ENCODE measurements at places on chromosomes 13 and 19.
A peak's percentile ranks its signal among the peaks of the same experiment; 100 is the strongest.

DNA sequence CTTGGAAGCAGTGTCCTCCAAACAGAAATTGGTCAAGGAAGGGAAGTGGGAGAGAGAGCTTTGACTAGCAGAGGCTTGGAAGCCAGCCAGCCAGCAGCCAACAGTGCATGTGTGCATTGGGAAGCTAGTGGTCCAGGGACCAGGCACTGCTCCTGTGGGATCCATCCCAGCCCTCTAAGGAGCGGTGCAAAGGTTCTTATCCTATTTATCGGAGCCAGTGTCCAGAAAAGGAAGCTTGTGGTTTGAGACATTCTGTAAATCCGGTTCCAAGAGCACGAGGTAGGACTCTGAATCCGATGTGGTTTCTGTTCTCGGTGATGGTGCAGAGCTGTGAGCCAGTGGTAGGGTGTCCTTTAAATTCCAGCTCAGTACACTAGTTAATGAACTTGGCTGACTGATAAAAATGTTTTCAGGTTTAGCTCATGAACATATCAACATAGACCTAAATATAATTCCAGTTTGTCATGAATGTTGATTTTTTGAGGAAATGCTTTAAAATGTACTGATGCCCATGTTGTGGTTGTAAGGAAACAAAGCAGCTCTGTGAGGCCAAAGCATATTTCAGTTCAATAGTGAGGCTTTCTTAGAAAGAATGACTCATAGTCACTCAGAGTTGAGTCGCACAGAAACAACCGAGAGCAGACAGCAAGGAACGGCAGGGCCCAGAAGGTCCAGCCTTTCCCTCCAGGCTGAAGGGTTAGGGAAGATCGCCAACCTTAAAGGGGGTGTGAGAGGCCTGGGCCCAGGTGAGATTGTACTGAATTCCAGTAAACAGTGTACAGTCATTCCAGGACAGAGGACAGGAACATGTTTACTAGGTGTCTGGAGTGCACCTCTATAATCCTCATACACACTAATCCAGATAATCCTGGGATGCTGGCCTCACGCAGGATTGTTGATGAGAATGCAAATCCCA is 21.5 kb upstream of the GARRE1 start:
- peak; percentile 33 for DNase-seq

DNA sequence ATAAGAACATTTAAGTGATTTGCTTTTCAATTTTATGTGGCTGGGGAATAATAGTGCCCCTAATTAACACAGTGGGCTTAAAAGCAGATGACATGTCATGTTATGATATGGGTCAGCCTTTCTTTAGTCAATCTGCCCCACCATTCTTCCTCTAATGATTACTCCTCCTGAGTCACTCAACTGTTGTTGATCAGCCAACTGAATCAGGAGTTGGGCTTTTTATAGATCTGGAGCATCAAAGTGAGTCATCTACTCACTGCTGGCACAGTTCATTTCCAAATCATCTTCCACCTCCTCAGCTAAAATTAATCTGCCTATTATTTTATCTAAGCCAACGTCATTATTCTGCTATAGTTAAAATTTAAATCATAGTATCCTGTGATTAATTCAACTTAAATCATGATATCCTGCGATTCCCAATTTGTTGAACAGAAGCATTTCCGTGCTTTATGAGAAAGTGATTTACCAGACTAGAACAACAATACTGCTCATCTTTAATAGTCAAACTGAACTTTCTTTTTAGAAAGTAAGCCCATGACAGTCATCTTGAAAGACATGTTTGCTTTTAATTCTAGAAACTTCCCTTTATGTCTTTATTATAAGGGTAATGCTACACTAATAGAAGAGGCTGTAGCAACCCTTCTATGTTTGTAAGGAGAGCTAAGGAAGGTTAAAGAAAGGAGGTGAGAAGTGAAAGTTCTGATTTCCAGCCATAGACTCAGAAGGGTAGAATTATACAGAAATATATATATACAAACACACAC is 551.4 kb downstream of the TBC1D4 start:
- no peak for DNase-seq

GRCh38 chr13:52921194-52921593 is 72.8 kb upstream of the PCDH8 start:
- no peak for DNase-seq

DNA sequence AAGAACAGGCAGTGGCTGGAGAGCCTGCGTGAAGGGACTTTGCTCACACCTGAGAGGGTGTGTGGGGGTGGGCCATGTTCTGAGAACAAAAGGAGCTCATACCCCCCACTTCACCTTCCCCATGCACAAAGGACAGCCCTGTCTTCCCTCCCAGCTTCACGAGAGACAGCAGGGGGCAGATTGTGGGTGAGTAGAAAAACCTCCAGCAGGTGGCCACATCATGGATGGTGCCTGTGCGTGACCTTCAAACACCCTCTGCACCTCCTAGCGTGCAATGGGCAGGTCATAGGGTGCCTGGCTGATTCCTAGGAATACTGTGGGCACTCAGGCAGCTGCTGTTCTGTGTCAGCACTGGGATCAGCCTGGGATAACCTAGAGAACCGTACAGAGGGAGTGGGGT is 36.3 kb upstream of the PSG9 start:
- no peak for DNase-seq

DNA sequence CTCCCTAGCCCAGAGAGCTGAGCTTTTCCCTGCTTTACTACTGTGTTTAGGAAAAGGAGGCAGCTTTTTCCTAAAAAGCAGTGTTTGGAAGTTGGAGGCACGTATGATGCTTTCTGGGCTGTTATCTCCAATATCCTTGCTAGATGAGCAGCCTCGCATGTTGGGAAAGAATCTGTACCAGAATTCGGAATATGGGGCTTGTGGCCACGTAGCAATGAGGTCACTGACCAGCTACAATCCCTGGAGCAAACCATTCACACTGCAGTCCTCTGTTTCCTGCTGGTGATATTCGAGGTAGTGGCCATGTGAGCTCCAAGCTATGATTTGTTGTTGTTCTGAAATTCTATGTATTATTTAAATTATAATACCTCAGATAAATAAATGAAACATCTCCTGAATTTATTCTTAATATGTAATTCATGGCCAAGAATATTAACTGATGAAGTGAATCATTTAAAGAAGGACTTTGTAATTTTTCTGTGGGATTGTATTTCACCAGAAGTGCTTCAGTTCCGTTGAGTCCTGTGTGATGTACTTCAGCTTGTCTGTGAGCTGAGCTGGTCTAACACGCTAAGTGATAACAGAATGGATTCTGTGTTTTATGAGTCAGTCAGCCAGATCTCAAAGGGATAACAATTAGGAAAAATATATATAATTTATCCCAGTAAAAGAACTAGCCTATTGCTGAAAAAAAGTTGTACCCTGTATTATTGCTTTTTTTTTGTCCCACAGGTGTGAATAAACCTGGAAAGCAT is 319.5 kb downstream of the SHISA2 start:
- no peak for DNase-seq

GRCh38 chr19:44757735-44758505 is 9.4 kb downstream of the BCL3 start:
- no peak for DNase-seq

- no peak for DNase-seq
Measured at GRCh38 chr19:30066781-30067759, 125.0 kb downstream of the URI1 start.

DNA sequence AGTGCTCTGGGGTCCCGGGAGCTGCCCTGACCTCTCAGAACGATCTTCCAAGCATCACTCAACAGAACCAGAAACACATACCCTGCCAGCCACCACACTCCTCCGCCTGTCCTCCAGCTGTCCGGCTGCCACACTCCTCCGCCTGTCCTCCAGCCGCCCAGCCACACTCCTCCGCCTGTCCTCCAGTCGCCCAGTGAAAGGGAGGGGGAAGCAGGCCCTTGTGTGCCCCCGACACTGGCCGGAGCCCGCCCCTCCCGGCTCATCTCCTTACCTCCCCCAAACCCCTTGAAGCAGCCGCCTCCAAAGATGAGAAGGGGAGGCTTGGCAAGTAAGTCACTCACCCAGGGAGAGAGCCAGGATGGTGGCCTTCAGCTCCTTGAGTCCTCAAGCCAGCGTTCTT is 40.2 kb downstream of the STK24 start:
- no peak for DNase-seq

GRCh38 chr19:46844067-46844489 is 6.6 kb downstream of the AP2S1 start:
- DNase-seq = peak; percentile 23

- no peak for DNase-seq
Measured at GRCh38 chr13:45138282-45138681, 18.0 kb downstream of the GTF2F2 start.

DNA sequence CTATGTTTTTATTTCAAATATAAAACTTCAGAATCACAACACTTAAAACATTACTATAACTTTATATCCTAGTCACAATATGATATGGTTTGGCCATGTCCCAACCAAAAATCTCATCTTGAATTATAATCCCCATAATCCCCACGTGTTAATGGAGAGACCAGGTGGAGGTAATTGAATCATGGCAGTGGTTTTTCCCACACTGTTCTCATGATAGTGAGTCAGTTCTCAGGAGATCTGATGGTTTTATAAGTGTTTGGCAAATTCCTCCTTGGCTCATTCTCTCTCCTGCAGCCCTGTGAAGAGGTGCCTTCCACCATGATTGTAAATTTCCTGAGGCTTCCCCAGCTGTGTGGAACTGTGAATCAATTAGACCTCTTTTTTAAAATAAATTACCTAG is 307.6 kb downstream of the SPRY2 start:
- DNase-seq = no peak

GRCh38 chr19:15913830-15914229 is 16.0 kb upstream of the CYP4F2 start:
- no peak for DNase-seq

- no peak for DNase-seq
Measured at GRCh38 chr13:61795580-61795979, 379.9 kb upstream of the PCDH20 start.

GRCh38 chr19:47210689-47211316 is 20.2 kb downstream of the BBC3 start:
- DNase-seq = peak; percentile 32

DNA sequence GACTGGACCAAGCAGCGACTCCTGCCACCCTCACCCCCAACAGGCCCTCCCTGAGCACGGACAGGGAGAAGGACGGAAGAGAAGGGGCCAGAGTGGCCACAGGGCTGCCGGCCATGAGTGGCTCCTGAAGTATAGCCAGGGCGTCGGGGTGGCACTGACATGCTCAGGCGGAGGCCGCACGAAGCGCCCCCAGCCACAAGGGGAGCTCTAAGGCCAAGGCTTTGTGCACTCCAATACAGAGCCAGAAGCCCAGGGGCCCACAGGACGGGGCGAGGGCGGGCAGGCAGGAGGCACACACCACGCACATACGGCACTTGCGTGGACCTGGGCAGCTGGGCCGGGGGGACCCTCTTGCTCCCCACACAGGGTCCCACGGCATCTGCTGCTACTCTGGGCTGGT is 52.0 kb downstream of the KLF2 start:
- DNase-seq = no peak

- no peak for DNase-seq
Measured at GRCh38 chr13:56837161-56837560, 303.6 kb upstream of the PRR20A start.

DNA sequence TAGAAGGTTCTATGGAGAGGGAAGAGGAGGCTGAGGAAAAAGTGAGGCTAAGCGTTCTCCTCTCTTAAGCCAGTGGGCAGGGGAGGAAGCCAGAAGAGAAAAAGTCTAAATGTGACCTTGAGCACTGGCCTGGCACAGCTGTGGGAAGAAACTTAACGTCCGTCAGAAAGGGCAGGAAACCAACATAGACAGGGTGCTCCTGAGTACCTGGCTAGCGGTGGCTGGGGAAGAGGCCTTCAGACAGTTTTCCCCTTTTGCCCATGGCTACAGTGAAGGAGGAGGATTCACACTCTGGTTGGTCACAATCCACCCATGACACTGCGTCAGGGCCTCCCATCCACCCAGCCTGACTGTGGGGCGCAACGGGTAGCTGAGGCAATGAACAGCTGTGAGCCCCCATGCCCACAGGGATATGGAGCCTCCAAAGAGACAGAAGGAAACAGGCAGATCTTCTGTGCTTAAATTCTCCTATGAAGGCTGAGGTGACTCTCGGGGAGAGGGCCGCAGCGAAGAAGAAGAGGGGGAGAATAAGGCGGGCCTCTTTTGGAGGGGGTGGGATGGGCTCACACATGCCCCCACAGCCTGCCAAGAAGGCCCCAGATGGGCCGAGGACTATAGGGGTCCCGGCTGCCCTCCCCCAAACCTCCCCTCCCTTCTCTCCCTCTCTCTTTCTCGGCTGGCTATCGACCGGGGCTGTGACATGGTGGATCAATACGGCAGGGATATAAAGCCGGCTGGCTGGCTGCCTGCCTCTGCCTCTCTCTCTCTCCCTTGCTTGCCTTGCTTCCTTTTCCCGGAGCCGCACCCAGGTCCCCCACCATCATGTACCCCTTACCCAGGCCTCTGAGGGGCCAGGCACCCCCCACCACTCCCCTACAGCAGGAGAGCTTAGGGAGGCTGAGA is 19.8 kb upstream of the POU2F2 start:
- no peak for DNase-seq

GRCh38 chr13:70856711-70857110 is 748.5 kb upstream of the KLHL1 start:
- no peak for DNase-seq

- no peak for DNase-seq
Measured at GRCh38 chr13:58619396-58620113, 988.0 kb downstream of the PCDH17 start.

GRCh38 chr13:110476220-110476617 is 85.3 kb downstream of the RAB20 start:
- DNase-seq = no peak

GRCh38 chr13:110712081-110712848 is 1.2 kb upstream of the ING1 start:
- peak; percentile 77 for DNase-seq

- no peak for DNase-seq
Measured at GRCh38 chr13:90835826-90836225, 511.7 kb upstream of the MIR17HG start.

GRCh38 chr13:34913040-34913439 is 29.0 kb upstream of the NBEA start:
- DNase-seq = no peak
